Glutamatergic neuron (in vitro differentiated cells): ENCODE measurements at places on chromosomes 5 and 9.

- DNase-seq, result no peak
Observed at GRCh38 chr5:132103332-132103951, 29.9 kb downstream of the CSF2 start.

DNA sequence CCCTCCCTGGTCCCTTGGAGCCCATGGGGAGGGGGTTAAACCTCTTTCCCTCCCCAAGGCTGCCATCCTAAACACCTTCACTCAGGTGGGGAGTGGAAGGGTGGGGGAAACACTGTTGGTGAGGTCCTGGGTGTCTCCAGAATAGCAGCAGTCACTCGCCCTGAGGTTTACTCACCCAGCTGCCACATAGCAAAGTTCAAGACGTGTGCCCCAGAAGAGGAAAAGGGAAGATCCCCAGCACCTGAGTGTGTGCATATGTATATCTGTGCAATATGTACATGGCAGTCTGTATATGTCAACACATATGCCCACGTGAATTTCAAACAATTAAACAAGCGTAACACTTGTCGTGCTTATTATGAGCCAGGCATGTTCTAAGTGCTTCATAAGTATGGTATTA, 31.3 kb upstream of the SMU1 start:
- DNase-seq, result no peak

GRCh38 chr5:79924936-79925893, 65.8 kb downstream of the MTX3 start:
- peak; percentile 22 for DNase-seq

DNA sequence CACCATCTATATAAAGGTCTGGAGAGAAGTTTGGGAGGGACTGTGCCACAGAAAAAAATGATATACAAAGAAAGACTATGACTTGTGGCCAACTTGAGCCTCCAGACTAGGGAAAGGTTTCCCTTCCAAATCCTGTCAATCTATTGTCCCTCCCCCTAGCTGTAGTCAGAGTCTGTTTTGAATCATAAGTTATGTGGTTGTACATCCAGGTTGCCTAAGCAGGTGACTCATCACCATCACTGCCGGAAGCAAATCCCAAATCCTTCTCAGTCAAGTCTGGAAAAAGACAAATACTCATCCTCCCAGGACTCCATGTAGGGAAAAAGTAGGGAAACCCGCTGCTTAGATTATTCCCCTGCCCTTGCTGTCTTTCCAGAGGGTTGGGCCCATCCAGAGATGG, 235.7 kb downstream of the CDK5RAP2 start:
- DNase-seq, result no peak
